ENCODE measurements at places on chromosomes 2 and 18. TPM values are rescaled to one million over a fixed set of nuclear protein-coding genes. Genes with fewer than 3 reads are reported as not detected.

GRCh38 chr2:120231974-120232635 is 8.9 kb upstream of the TMEM185B start:
- H3K4me3 ChIP-seq, result peak overlapping the region; percentile 49
- H3K4me1 ChIP-seq, result peaks cover 23% of the 10 kb centered on the region
- peak; percentile 45 for DNase-seq
- no peaks in the 10 kb centered on the region for H3K36me3 ChIP-seq
- peak overlapping the region; percentile 89 for H3K27ac ChIP-seq

- H3K4me3 ChIP-seq, result no peak overlapping the region
- H3K4me1 ChIP-seq, result peaks cover 7% of the 10 kb centered on the region
- no peak for DNase-seq
Observed at GRCh38 chr2:65576861-65577601, 144.6 kb upstream of the SPRED2 start.

The PSMA8 gene
- not detected for total RNA-seq

The MOGAT1 gene
- total RNA-seq, result 0.93 TPM
